ENCODE measurements at places on chromosomes 1 and 21. TPM values are rescaled to one million over a fixed set of nuclear protein-coding genes. Genes with fewer than 3 reads are reported as not detected.

DNA sequence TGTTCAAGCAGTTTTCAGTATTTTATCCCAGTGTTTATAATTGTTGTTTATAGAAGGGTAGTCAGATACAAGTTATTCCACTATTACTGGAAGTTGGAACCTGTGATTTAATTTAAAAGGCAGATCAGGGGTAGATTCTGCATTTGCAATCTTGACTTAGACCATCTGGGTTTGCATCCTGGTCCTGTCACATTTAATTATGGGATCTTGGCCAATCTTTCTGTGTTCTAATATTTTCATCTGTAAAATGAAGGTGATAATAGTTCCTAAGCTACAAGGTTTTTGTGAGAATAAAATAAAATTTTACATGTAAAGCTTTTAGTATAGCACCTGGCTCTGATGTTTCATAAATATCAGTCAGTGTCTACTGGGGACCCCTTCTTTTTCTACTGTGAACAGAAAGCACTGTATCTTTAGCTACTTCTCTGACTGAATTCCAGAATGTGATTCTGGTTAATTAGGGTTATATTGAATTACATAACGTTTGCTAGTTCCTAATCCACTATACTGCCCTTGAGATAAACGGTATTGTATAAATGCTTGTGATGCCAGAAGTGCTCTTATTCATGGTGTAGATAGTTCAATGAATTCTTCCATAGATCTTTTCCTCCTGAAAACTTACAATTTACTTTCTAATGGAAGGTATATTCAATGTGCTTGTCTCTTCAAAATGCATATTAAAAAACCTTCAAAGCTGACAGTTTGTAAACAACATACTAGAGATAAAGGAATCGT, 131.0 kb downstream of the KCNK1 start:
- no peak for DNase-seq

DNA sequence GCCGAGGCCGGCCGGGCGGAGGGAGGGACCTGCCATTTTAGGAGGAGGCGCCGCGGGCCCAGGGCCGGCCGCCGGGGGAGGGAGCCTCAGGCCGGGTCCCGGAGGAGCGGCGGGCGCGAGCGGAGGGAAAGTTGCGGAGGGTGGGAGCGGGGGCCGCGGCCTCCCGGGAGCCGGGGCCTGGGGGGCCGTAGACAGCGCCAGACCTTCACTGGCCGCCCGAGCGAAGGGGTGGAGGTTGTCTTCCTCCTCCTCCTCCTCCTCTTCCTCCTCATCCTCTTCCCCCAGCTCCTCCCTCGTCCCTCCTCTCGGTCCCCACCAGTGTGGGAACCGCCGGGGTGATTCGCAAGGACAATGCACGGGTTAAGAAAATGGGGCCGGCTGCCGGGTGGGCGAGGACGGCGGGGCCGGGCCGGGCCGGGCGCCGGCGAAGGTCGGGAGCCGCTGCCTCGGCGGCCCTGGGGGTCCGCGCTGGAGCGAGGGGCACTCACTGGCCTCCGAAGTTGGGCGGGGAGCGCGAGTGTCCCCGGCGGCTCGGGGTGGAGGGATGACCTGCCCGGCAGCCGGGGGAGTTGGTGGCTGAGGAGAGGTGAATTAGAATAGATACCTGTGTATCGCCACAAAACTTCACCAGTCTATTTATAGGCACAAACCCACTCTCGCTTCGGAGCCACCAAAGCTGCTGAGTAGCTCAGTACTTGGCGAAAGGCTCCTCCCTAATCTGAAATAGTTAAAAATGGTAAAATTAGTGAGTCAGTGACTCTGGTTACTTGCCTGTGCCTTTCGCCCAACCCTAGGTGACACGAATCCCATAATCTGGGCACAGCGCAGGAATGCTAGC, 1.3 kb downstream of the DYRK1A start:
- DNase-seq: peak; percentile 54

- no peak for DNase-seq
Measured at GRCh38 chr1:210989905-210990304, 144.0 kb downstream of the KCNH1 start.

DNA sequence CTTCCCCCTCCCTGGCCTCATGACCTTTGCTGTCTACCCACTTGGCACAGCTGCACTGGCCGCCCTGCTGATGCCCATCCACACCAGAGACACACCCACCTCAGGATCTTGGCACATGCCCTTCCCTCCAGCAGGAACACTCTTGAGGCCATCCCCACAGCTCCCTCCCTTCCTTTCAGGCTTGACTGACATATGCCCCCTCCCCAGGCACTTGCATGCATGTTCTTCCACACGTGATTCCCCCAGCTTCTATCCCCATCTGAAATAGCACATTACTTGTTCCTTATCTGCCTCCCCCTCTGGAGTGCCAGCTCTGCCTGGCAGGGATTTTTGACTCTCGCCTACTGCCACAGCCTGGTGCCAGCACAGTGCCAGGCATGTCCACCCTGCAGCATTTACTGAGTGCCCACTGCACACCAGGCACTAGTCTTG, 98.5 kb upstream of the SLC25A33 start:
- no peak for DNase-seq

GRCh38 chr1:29703596-29704370, 467.5 kb downstream of the PTPRU start:
- DNase-seq: peak; percentile 71

- DNase-seq: peak; percentile 79
Measured at GRCh38 chr1:101264697-101265096, 27.9 kb downstream of the S1PR1 start.

- DNase-seq: no peak
Measured at GRCh38 chr1:115198938-115199337, 109.6 kb upstream of the TSPAN2 start.

- no peak for DNase-seq
Measured at GRCh38 chr1:160307118-160307791, 22.3 kb upstream of the PEX19 start.

DNA sequence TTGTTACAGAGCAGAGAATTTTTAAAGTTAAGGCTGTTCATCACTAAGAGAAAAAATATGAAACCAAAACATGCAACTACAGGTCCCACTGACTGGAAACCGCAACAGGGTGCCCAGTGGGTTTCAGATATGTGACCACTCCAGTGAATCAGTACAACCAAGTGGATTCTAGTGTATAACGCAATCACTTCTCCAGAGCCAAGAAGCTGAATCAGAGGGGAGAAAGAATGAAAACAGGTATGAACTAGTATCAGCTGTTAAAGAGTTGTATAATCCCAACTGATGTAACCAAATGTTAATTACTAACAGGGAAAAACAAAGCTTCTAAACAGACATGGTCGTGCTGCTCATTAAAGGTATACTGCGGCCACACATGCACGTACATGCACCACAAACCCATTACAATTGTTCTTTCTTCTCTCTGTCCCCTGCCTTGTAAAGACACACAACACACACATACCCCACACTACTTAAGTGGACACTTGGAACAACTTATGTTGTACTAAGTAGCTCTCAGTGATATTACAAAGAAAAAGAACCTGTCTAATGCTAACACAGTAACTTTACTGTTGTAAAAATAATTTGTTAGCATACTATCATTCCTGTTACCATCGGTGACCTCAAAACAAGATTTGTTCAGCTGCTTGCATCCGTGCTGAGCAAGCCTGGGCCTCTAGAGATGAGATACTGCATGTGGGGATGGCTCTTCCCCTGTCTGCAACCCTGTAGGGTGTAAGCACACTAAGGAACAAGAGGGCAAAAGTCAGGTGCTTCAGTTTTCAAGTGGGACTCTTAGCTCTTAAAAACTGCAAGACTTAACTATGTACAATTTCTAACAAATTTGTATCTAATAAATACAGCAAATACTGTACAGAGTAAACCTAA, 74.2 kb downstream of the PTPN14 start:
- peak; percentile 60 for DNase-seq

DNA sequence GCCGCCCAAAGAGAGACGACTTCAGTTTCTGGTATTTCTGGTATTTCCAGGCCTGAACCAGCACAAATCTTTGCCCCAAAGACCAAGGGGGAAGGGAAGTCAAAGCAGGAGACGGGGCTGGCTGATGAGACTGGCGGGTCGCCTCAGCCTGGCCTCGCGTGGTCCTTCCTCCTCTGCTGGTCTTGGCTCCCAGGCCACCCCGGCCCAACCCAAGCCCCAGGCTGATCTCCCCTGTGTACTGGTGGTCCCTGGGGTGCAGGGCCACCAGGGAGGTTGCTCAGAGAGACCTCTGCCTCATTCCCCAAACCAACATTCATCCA, 19.9 kb downstream of the WNT4 start:
- no peak for DNase-seq

Gene TMPRSS15
- not detected for total RNA-seq

Gene TDRD5
- total RNA-seq: not detected

Gene FAM177B
- total RNA-seq: not detected

Gene MFSD2A
- total RNA-seq: not detected

All from dermis blood vessel endothelial cell (primary cell).